Central memory CD4-positive, alpha-beta T cell (primary cell): ENCODE measurements at places on chromosomes 3 and 15.

DNA sequence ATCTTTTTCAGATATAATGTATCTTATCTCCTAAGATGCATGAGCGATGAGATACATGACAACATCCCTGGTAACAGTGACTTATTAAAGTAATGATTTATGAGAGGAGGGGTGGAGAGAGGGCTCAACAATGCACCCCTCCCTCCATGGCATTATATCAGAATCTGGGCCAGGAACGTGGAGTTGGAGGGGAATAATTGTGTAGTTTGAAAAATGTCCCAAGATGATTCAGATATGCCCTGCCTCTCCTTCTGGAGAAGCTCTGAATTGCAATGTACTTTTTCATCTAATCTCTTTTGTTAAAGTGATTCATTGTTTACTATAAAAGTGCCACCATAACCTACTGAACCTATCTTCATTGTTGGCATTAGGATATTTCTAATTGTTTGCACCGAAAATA is 86.5 kb downstream of the FRMD4B start:
- DNase-seq: no peak

- no peak for DNase-seq
Measured at GRCh38 chr15:95580121-95580520, 750.4 kb upstream of the NR2F2 start.

DNA sequence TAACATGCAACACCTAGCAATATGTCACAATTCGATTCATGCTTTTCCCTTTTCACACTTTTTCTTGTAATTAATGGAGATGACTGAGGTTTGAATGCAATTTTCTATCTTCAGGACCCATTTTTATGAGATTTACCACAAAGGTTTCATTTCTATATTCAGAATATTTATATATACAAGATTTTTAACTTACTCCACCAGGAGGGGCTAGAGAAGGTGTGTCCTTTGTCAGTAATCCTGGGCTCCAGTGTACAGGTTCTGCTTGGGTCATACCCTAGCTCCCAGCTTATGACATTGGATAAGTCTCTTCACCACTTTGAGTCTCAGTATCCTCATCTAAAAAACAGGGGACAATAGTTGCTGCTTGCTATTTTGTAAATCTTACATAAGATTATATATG is 95.7 kb upstream of the SLC24A5 start:
- no peak for DNase-seq

- DNase-seq: no peak
Measured at GRCh38 chr3:3683261-3683660, 116.0 kb upstream of the LRRN1 start.

- no peak for DNase-seq
Measured at GRCh38 chr15:64990168-64990470, 405 bp upstream of the SPG21 start.

- no peak for DNase-seq
Measured at GRCh38 chr3:63193647-63194046, 84.5 kb upstream of the SYNPR start.

DNA sequence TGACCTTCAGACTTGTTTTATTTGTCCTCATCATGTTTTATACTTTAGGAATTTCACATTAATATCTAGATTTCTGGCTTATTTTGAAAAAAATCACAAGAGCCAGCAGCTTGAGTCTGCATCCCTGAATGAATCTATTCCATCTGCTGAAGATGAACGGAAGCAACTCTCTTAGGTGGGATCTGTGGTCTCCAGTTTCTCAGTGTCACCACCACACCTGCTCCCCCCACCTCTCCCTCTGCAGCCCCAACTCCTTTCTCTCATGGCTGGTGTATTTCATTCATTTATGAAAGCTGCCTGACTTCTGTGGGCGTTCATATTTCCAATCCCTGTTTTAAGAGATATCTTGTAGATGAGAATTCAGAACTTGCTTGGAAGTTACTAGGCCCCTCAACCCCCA is 102.1 kb upstream of the AGBL1 start:
- DNase-seq: no peak

GRCh38 chr15:65907661-65908060 is 38.4 kb downstream of the RAB11A start:
- no peak for DNase-seq

GRCh38 chr3:24168977-24169376 is 223.9 kb downstream of the NR1D2 start:
- DNase-seq: no peak

- DNase-seq: no peak
Measured at GRCh38 chr3:12224181-12225147, 64.4 kb upstream of the PPARG start.

DNA sequence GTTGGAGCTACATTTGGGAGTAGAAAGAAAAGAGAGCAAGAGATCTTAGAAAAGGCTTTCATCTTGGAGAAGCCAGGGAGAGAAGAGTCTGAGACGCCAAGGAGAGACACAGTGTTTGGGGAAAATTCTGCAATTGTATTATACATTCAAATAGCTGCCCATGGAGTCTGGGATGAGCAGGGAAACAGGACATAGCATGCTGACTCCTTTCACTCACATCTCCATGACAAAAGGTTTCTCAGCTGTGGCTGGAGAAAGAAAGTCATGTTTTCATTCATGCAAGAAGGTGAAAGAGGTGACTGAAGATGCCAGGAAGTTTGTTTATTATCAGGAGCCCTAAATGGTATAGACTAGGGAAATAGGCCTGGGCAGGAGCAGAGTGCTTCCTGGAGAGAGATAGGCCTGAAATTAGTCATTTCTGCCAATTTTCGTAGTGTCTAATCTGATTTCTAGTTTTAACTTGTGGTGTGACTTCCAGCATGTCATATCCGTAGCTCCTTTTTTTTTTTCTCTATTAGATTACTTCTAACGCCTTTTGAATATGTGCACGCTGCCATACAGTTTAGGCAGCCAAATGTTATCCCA is 34.1 kb downstream of the ACP3 start:
- no peak for DNase-seq
